ENCODE measurements at places on chromosomes 6 and 20.

- DNase-seq: no peak
Measured at GRCh38 chr6:72977114-72977513, 248.2 kb downstream of the KHDC1L start.

GRCh38 chr20:37903317-37904007, 535 bp downstream of the VSTM2L start:
- DNase-seq: no peak

- DNase-seq: no peak
Measured at GRCh38 chr20:63542696-63543095, 4.9 kb downstream of the SRMS start.

DNA sequence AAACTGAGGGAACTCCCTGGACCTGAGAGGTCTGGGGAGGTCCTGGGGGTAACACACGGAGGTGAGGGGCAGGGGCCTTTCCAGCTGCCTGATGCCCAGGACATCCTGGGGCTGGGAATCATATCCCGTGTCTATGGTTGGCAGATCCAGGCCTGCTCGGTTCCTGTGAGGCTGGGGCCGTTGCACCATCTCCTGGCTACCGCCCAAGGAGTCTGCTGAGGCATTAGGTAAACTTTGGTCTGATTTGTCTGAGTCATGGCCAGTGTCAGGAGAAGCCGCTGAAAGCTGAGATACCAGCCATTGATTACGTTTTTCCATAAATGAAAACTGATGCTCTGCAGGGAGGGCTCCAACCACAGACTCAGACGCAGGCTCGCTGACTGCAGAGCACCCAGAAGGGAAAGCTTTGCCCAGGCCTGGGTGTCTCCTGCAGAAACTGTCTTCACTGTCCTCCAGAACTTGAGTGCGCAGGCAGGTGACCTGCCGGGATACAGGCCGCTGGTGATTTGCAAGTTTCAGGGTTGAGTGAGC, 14.2 kb downstream of the TRAF3IP2 start:
- no peak for DNase-seq

- DNase-seq: peak; percentile 78
Measured at GRCh38 chr20:51678026-51678697, 90.0 kb downstream of the ATP9A start.

GRCh38 chr6:54419885-54420284, 111.6 kb downstream of the TINAG start:
- DNase-seq: no peak

- DNase-seq: no peak
Measured at GRCh38 chr20:48187851-48188250, 402.6 kb upstream of the SULF2 start.

Data from D341Med (cell line).